ENCODE measurements at places on chromosomes 6 and 20. TPM values are rescaled to one million over a fixed set of nuclear protein-coding genes. Genes with fewer than 3 reads are reported as not detected.

GTSF1L gene
- total RNA-seq: not detected

SLC4A11 gene
- total RNA-seq: 1.2 TPM

C20orf204 gene
- total RNA-seq: 3.6 TPM

PM20D2 gene
- total RNA-seq: 14.5 TPM

VSX1 gene
- not detected for total RNA-seq

ULBP3 gene
- total RNA-seq: 1.8 TPM

UNC5CL gene
- total RNA-seq: 1.4 TPM

FOXS1 gene
- not detected for total RNA-seq

MUC21 gene
- not detected for total RNA-seq
